ENCODE measurements at places on chromosomes 13 and 19.

DNA sequence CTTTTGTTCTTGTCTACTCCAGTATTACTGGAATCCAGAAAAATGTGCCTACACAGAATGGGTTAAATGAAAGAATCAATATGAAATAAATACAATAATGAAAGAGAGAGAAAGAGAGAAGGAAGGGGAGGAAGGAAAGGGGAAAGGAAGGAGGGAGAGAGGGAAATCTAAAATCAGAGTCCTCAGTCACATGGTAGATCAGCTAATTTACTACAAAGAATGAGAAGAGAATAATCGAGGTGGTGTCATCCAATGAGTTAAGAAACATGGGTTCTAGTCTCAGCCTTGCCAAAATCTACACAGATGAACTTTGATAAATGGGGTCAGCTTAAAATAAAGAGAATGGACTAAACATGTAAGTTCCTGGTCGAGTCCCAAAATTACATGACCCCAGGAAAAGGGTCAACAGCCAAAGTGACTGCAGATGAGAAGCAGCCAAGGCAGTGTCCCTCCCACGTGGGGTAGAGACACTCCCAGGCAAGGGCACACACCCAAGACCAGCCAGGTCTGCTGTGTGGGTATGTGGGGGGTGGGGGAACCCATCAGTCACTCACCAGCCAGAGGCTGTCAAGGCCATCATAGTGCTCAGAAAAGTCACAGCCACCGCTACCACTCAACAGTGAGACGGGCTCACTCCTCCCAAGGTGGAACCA lies 103.6 kb downstream of the STK24 start:
- no peak for DNase-seq

DNA sequence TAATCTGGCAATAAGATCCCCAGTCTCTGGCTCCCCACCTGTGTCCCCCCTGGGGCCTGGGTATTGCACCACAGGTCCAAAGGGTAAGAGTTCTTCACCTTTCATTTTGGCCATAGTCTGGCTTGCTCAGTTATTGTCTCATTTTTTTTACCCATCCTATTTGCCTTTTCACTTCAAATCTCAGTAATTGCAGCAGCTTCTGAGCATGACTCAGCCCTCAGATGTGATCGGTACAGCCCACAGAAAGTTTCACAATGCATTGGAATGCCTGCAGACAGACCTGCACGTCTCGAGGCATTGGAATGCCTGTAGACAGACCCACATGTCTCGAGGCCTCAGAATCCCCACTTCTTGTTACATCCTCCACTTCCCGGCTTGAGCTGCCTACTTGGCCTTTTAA lies 173.6 kb downstream of the NUFIP1 start:
- no peak for DNase-seq

DNA sequence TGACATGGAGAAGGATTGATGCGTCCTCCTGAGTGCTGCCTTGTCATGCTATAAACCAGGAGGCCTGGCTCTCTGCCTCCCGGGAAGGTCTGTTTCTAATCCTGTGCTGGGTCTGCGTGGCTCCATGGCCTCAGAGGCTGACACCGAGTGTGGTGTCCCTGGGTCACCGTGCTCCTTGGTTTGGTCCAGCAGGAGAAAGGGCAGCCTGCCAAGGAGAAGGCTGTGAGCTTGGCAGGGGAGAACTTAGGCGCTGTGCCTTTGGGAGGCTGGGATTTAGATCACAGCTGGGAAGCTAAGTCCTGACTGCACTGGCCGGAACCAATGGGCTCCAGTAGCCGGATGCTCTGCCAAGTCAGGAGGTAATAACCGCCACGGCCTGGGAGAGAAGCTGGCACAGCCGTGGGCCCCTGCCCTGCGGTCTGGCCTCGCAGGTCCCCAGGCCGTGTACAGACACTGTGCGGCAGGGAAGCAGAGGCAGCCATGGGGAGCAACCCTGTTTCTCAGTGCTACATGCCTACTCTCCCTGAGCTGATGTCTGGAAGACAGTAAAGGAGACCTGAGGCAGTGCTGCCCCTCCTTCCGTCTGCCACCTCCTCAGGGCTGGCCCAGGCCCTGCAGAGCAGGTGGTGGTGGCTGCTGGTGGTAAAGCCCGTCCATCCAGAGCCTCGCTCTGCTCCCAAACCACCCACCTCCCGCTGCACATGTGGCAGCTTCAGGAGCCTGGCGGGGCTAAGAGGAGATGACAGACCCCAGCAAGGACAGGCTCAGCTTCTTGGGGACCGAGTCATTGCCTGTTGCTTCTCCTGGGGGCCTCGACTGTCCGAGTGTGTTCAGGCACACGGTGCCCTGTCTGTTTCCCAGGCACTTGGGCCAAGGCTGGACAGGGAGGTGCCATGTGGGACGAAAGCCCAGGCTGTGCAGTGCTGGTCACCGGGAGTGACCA lies 44.9 kb downstream of the C13orf46 start:
- DNase-seq = no peak

DNA sequence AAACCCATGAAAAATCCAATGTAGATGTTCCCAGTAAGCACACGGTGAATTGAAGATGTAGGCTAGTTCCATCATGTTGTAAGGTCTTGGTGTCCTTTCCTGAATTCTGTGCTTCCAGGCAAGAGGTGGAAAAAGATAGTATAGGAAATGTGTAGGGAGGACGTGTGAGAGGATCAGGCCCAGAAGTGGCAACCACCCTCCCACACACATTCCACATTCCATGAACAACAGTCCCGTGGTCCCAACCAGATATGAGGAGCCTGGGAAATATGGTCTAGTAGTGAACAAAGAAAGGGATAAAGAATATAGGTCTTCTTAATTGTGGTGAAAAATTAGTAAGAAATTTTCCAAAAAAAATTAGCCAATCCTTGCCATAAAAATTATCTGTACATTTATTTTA lies 1254.2 kb upstream of the SLC10A2 start:
- no peak for DNase-seq

DNA sequence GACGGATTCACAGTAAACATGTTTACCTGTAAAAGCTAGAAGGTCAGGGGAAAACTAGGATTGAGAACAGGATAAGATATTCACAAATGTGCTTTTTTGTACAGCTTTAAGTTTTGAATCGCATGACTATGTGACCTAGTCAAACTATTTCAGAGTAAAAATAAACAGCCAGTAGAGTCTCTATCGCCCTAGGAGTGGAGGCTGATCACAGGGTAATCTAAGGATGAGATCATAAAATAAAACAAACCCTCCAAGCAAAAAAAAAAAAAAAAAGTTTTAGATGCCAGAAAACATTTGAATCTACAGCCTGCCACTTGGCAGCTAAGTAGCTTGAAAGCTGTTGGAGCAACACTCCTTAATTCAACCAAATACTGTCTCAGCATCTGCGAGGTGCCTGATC lies 26.8 kb downstream of the ZNF350 start:
- DNase-seq = no peak

- no peak for DNase-seq
Measured at GRCh38 chr13:74003374-74003773, 130.8 kb downstream of the KLF12 start.

DNA sequence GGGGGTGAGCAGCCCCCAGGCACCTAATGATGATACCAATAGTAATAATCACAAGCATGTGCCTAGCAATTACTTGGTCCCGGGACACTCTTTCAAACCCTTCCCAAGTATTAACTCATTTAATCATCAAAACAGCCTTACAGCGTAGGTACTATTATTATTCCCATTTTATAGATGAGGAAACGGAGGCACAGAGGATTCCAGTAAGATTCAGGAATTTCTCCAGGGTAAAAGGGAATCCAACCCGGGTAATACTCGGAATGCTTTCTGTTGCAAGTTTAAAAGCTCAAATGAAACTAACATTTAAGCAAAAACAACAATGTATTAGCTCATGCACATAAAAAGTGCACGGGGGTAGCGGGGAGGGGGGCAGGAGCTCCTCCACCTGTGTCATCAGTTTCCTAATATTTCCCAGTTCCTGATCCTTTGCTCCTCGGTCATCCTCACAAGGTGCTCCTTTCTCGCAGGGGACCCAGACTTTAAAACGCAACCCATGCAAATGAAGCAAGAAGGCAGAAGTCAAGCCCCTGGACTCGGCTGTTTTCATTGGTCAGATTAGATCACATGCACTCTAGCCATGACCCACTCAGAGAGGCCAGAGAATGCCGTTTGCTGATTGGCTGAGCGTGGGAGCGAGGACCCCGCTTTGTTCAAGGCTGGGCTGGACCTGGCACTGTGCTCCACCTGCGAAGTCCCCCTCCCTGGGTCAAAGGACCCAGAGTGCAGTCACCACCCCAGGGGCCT lies 38.3 kb upstream of the C19orf12 start:
- no peak for DNase-seq

DNA sequence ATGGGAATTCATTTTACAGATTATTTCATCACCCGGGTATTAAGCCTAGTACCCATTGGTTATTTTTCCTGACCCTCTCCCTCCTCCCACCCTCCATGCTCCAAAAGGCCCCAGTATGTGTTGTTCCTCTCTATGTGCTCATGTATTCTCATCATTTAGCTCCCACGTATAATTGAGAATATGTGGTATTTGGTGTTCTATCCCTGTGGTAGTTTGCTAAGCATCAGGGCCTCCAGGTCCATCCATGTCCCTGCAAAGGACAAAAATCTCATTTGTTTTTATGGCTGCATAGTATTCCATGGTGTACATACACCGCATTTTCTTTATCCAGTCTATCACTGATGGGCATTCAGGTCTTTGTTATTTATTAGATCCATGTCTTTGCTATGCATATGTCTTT lies 894.1 kb upstream of the MIR17HG start:
- DNase-seq = no peak

DNA sequence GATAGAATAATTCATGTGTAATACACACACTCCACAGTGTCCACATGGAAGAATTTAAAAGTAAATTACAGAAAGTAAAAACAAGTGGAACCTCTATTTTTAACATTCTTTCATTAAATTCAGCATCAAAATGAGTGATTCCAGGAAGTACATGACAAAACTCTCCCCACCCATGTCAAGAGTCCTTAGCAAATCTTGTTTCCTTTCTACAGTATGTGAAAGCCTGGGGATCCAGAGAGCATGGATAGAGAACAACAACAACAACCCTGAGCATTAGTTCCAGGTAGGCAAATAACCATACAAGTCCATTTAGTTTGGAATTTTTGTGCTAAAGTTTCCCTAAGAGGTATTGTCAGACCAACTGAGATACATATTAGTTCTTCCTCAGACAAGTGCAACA lies 267.9 kb downstream of the ENOX1 start:
- no peak for DNase-seq

DNA sequence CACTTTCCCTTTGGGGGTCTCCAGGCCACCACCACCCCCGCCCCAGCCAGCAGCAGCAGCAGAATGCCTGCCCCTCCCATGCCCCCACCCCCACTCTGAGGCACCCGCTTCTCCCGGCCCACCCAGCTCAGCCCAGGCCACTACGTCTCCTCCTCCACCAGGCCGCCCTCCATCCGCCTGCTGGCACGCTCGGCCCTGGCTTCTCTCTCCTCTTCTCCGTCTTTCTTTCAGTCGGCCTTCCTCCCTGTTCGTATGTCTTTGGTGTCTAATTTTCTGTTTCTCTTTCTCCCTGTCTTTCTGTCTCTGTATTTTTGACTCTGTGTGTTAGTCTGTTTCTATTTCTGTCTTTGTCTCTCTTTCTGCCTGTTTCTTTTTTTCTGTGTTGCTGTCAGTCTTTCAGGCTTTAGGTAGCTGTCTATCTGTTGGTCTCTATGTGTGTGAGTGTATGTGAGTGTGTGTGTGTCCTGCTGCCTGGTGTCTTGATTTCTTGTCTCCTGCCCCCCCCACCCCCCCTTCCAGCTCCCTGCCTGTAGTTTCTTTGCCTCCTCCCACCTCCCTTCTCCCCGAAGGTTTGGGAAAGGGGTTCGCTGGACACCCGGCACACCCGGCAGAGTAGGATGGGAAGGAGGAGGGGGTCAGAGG lies at the start of gene LGI4:
LGI4 (minus strand) TSS at position 459 of the 642 bp plus-strand sequence; CDS start at position 80, 379 bp downstream.
- DNase-seq = no peak

- DNase-seq = no peak
Measured at GRCh38 chr13:60679928-60680694, 283.1 kb downstream of the TDRD3 start.

- DNase-seq = no peak
Measured at GRCh38 chr13:99657848-99658260, 156.6 kb downstream of the TM9SF2 start.

GRCh38 chr13:104098421-104098820 lies 1032.2 kb upstream of the SLC10A2 start:
- DNase-seq = no peak

DNA sequence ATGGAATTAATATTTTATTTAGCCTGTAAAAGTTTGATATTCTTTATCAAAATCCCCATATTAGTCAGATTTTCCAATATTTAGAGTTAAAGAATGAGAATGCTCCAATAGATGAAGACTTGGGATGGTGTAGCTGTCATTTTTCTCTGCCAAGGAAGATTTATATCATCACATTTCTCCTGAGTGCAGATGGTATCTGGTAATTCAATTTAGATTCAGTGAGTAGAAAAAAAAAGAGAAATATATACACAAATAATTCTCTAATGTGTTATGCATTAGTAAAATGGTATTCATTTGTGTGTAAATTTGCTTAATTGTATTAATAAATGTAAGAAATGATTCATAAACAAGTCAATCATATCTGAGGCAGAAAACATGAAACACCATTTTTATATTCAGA lies 1508.7 kb upstream of the PCDH20 start:
- no peak for DNase-seq

GRCh38 chr19:7941895-7942596 lies 1.4 kb downstream of the TIMM44 start:
- DNase-seq = no peak

GRCh38 chr13:25529425-25529824 lies 157.7 kb downstream of the ATP8A2 start:
- no peak for DNase-seq

DNA sequence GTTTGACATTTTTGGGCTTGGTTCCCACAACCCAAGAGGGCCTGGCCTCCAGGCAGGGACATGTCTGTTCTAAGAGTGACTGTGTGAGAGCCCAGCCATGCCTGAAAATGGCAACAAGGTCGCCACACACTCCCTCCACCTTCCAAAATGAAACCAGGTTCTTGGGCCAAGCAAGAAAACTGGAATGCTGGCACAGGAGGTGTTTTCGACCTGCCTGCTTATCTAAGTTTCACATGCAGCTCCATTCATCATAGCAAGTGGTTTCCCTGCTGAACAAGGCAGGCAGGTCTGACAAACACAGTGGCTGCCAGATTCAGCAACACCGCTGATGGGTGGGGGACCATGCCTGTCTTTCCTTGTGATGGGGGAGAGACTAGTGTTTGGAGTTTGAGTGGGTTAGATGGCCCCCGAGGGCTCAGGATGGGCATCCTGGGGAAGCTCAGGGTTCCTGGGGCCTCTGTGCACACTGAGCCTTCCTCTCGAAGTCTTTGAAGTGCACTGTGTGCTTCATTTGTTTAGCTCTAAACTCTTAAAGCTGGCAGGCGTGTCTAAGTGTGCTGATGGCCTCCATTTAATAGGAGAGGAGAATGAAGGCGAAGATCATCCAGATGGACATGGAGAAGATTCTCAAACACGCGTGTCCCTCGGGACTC lies 17.9 kb upstream of the GAS6 start:
- DNase-seq = no peak

DNA sequence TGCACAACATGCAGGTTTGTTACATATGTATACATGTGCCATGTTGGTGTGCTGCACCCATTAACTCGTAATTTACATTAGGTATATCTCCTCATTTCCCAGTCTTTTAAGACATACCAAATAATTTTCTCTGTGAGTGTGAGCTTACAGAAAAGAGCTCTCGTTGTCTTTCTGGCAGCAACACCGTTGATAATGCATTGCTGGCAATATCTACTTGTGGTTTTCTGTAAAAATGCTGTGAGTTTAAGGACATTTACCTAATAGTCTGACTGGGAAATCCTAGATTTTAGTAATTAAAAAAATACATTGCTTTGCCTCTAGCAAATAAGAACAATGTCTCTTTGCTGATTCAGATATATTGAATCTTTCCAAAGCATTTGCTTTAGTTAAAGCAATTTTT lies 8.4 kb downstream of the IGFL3 start:
- no peak for DNase-seq

Measured in activated CD8-positive, alpha-beta memory T cell treated with anti-CD3 and anti-CD28 coated beads for 48 hours (primary cell).